ENCODE measurements at places on chromosomes 1 and 21.

DNA sequence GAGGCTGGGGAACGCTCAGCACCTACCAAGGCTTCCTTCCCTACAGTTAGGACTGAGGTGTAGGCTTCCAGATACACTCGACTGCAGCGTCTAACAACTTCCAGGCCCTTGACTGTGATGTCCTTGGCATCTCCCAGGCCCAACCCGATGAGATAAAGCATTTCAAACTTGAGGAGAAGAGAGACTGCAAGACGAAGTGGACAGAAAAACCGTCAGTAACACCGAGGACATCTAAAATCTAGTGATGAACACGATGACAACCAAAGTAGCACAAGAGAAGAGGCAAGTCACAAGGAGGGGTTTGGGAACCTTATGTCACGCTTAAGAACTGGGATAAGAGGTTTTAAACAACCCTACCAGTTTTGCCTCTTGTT, 314 bp downstream of the DPH5 start:
- DNase-seq: peak; percentile 10

DNA sequence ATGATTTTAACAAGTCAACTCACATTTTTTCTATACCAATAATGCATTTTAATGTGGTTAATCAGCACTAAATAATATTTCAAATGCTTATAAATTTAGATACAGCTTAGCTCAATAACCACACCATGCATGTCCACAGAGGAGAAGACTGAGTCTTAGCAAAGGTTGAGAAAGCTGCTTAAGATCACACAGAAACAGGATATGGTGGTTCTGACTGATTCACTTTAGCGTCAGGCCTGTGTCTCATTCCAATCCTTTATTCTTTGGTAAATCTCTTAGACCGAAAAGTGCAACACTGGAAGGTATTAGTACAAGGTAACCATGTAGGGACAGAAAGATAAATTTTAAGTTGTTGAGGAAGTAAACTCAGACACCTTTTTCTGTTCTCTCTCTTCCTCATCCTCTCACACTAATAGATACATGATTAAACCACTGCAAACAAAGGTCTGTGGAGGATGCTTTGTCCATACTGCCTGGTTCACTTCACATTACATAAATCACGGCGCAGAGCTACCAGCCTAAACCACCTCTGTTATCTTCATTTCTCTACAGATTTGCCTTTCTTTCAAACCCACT, 139.0 kb downstream of the DPYD start:
- no peak for DNase-seq

DNA sequence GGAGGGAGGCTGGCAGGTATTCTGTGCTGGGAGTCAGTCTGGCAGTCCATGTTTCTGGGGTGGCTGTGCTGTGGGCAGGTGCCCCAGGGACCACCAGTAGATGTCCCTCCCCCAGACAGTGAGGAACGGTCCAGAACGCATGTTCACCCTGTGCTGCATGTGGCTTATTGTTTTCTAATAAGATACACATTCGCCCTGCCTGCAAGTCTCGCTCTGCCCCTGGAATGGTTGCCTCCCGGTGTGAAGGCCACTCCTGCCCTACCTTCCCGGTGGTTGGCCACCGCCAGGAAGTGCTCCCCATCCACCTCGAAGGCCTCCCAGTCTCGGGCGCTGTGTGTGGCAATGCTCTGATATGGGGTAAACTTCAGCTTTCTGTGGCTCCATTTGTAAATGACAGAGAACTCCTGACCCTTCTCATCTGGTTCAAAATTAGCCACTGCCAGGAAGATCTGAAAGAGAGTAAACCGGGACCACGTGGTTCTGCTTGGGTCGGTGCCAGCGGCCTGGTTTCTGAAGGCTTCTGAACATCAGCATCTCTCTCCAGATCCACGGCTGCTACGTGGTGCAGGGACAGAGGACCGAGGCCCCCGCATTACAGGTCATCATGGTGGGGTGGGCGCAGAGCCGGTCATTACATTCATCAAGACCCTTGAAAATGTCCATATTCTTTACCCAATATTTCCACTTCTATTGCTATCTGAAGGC, 14.5 kb downstream of the KRTAP10-1 start:
- DNase-seq: no peak

- DNase-seq: no peak
These were observed 46.1 kb downstream of the MEGF6 start for GRCh38 chr1:3564921-3565831.

DNA sequence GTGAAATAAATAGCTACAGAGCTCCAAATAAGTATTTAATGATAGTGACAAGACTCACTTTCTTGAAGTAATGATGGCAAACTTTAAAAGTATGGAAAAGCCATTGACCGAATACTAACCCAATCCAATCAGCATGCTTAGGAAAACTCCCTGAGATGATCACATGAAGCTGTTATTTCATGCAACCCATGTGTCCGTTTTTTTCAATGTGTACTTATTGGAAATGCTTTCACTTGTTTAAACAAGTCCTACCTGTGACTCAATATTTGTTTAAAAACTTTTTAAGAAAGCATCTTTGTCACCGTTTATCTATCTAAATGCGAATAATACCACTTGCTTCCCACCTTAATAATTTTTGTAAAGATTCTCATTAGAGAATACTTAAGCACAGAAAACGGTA, 185.8 kb downstream of the NRIP1 start:
- DNase-seq: no peak

GRCh38 chr1:89903550-89903949, 82.7 kb downstream of the LRRC8D start:
- DNase-seq: no peak

- no peak for DNase-seq
These were observed 17.0 kb upstream of the PIGC start for GRCh38 chr1:172460887-172461315.

DNA sequence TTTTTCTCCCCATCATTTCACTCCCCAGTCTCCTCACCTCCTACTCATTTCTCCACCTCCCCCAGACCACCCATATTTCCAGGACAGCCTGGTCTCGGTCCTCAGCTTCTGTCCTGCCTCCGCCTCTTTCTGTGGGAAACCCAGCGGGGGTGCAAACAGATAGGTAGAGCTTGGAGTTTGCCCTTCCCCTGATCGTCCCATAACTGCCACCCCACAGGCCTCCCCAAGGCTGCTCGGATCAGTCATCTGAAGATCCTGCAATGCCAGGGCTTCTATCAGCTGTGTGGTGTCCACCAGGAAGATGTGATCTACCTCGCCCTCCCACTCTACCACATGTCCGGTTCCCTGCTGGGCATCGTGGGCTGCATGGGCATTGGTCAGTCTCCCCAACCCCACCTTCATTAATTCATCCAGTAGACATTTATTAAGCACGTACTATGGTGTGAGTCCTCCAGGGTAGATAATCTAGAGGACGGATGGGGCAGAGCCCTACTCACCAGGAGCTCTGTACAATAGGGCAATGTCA, 1.7 kb downstream of the SLC27A3 start:
- DNase-seq: no peak

GRCh38 chr1:167225920-167226319, 5.2 kb downstream of the POU2F1 start:
- DNase-seq: no peak

DNA sequence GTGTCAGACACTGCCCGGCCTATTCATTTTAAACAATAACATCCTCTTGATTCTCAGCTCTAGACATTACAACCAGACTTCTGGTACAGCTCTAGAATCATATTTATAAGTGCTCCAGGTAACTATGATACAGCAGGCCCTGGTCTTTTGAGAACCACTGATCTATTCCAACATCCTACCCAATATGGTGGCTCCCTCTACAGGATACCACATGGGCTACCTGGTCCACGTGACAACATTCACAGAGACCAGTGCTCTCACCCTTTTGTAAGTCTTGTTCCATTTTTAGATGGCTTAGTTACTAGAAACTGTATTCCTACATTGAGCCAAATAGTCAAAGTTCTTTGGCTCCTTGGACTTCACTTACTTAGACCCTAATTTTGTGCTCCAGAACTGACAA, 102.9 kb downstream of the PTPN14 start:
- DNase-seq: no peak

DNA sequence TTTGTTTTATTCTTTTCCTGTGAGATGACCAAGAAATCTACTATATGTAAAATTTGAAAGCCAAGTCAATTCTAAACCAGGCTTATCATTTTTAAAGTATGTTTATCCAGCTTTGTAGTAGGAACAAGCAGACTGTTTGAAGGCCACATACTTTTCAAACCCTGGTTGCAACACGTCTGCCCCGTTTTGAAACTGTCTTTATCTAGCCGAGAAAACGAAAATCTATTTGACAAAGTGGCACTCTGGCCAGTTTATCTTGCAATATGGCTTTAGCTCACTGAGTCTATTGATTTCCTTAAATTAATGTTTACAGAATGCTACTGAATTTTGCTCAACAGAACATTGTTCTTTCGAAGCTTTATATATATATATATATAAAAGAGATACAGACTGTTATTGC, 39.7 kb downstream of the PROX1 start:
- DNase-seq: no peak

GRCh38 chr1:215661033-215661432, 93.9 kb downstream of the KCTD3 start:
- no peak for DNase-seq

DNA sequence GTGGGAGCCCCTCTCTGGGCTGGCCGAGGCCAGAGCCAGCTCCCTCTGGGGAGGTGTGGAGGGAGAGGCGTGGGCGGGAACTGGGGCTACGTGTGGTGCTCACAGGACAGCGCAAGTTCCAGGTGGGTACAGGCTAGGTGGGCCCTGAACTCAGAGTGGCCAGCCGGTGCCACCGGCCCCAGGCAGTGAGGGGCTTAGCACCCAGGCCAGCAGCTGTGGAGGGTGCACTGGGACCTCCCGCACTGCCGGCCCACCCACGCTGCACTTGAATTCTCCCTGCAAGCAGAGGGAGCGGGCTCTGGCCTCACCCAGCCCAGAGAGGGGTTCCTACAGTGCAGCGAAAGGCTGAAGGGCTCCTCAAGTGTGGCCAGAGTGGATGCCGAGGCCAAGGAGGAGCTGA, 20.2 kb downstream of the PRAMEF20 start:
- no peak for DNase-seq

DNA sequence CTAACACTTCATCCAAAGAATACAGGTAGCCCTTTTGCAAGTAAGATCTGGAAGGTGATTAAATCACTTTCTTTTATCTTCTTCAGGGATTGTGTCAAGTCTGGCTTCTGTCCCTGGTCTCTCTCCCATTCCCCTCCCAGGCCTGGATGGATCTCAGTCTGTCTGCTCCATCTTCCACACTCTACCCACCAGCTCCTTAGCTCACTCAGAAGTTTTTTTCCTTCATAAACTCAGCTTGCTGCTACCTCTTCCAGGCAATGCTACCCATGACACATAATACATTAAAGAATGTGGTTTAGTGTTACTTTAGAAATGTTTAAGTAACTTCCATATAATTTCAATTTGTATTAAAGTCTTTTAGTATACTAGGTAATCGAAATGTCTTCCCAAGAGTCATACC, 133.1 kb downstream of the AKT3 start:
- no peak for DNase-seq

- DNase-seq: no peak
These were observed 67.8 kb upstream of the BCL10 start for GRCh38 chr1:85344256-85344694.

GRCh38 chr1:240711020-240711419, 99.1 kb upstream of the GREM2 start:
- DNase-seq: no peak

DNA sequence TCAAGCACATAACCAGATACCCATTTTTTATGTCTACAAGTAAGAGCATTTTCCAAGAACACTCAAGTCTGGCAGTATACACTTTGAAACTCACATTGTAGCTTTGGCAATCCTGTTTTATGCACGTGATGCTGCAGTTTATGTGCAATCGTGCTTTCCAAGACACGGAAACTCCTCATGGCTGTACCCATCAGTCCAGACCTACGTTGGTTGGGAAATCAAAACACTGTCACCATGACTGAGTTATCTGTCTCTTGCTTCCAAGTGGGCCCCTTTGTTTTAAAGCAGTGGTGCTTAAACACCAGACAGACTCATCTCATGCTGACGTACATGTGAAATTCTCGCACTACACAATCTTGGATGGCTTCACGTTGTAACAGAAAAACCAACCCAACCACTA, 192.8 kb downstream of the LTN1 start:
- DNase-seq: no peak

DNA sequence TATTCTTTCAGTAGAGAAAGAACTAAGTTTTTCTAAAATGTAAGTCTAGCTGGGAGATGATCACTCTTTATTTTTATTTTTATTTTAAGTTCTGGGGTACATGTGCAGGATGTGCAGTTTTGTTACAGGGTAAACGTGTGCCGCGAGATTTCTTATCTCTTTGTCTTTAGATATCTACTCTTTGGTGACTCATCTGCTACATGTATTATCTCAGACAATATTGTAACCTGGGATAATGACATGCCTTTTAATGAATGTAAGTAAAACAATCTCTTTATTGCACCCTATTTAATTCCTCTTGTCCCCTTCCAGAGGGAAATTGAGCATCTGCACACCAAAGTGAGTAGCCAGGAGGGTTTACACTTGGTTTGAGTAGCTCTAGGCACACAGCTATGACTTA, 9.4 kb downstream of the CR2 start:
- no peak for DNase-seq

DNA sequence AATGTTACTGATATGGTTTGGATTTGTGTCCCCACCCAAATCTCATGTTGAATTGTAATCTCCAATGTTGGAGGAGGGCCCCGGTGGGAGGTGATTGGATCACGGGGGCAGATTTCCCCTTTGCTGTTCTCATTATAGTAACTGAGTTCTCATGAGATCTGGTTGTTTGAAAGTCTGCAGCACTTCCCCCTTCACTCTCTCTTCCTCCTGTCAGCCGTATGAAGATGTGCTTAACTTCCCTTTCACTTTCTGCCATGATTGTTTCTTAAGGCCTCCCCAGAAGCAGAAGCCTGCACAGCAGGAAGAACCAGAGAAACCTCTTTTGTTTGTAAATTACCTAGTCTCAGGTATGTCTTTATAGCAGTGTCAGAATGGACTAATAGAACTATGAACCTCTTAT, 28.4 kb downstream of the TRIM33 start:
- no peak for DNase-seq

DNA sequence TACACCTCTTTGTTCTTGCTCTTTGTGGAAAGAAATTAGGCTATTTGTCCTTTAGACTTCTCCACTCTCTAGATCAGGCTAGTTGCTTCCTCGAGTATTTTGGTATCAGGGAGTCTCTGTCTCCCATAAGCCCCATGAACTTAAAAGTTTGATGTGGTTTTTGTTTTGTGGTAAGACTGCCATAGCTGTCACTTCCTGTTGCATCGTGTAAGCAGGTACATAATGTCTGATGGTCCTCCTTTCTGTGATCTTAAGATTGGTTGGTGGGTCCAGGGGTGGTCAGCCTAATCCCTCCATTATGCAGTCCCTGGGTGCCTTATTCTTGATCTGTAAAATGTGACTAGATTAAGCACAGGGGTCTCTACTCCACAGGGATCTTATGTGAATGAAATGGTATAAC, 23.1 kb downstream of the CD53 start:
- no peak for DNase-seq

GRCh38 chr1:64887689-64888217, 78.6 kb downstream of the JAK1 start:
- no peak for DNase-seq

All from stimulated activated CD8-positive, alpha-beta memory T cell treated with anti-CD3 and anti-CD28 coated beads, Interleukin-12 subunit alpha, Interleukin-12 subunit beta, amount 100 ng/mL, for 4 hours (primary cell).